HEK293T (cell line): ENCODE measurements at places on chromosomes 7 and 10.

DNA sequence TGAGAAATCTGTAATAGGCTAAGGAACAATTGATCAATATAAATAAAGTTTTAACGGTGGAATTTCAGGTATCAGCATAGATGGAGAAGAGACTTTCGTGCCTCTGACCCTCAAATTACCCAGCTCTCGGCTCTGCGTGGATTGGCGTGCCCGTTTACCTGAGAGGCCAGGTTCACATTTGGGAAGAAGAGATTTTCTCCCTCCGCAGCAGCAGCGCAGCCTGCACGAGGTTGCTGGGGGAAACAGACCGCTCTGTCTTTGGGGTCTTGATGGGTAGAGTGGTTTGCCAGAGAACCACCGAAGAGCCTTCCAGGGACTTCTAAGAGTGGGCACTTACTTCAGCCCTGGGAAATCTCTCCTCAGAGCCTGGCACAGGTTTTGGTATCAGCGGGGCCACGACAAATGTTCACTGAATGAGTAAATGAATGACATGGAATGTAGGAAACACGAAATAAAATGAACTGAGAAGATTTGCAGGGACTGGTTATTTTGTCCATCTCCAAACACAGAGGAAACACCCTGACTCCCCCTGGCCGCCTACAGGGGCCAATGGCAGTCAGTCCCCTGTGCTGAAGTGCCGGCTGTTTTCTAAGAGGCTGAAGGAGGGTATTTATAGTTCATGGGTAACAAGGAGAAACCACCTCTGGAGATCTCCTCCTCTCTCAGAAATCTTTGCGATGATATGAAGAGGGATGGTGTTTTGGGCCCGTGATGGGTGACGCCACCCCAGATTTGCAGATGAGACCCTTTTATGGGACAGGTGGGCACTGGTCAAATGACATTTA lies 338.5 kb downstream of the ADARB2 start:
- no peak for DNase-seq

- no peak for DNase-seq
These were observed 47.7 kb downstream of the ZNF277 start for GRCh38 chr7:112254156-112254555.

GRCh38 chr10:133123050-133123745 lies 35.5 kb downstream of the ADGRA1 start:
- no peak for DNase-seq

DNA sequence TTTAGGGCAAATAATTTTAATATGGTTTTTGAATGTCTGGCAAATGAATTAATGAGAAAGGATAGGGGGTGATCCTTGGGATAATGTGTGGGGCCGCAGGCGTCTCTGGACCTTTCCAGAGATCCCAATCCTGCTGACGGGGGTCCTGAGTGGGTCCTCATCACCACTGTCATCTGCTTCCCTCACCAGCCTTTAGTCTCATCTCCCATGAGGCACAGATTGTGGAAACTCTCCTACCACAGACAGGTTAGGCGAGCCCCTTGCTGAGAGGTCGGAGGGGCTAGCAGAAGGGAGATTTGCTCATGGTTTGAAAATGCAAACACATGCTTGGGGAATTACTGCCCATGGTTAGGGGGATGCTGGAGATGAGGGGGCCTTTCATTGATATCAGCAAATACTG lies 484.6 kb downstream of the RPS24 start:
- no peak for DNase-seq

GRCh38 chr7:4857189-4857588 lies 4.6 kb downstream of the PAPOLB start:
- DNase-seq: no peak

DNA sequence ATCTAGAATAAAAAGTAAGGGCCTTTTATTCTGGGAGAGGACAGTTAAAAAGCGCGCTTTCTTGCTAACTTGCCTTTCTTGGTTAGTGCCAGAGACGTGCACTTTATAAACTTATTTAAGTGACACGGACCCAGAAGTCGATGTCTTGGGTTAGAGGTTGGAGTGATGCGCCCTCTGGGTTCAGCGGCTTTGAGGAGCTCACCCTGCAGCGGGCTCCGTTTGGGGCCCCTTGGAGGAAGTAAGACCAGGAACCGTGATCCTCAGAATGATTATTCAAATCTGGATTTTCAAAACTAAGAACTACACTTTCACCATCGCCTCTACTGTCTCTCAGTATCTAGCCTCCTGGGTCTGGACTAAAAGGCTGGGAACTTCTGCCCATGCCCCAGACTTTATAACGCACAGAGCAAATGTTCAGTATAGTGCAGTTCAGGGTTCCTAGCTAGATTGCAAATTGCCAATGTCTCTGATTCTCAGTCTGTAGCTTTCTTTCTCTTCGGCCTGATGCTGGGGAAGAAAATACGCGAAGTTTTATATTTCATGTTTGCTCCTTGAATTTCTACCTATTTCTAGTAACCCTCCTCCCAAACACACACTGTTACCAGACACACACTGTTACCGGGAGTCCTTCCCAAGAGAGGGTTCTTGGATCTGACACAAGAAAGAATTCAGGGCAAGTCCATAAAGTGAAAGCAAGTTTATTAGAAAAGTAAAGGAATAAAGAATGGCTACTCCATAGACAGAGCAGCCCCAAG lies 18.6 kb upstream of the SMO start:
- no peak for DNase-seq

GRCh38 chr7:77427996-77428603 lies 12.0 kb upstream of the GSAP start:
- no peak for DNase-seq

GRCh38 chr10:110429301-110429700 lies 68.4 kb upstream of the DUSP5 start:
- no peak for DNase-seq

GRCh38 chr7:13279854-13280435 lies 592.5 kb downstream of the ARL4A start:
- DNase-seq: no peak

GRCh38 chr10:93820434-93820833 lies 62.7 kb downstream of the LGI1 start:
- DNase-seq: no peak

DNA sequence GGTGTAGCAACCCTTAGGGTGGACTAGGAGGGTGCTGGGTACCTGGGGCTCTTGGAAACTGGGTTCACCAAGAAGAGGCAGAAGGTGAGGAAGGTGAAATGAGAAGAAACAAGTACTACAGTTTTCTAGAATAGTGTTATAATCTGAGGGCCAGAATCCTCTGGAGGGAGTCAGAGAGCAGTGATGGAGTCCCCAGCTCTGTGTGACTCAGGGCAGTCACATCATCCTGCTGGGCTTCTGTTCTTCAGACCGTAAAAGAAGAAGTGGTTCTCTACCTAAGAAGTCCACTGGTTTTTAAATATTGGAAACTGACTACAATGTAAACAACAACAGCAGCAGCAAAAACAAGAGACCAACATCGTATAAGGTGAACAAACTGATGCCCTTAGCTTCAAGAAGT lies 197.3 kb downstream of the PRPF18 start:
- no peak for DNase-seq

GRCh38 chr10:45058580-45058979 lies 57.9 kb downstream of the ZNF22 start:
- DNase-seq: no peak

DNA sequence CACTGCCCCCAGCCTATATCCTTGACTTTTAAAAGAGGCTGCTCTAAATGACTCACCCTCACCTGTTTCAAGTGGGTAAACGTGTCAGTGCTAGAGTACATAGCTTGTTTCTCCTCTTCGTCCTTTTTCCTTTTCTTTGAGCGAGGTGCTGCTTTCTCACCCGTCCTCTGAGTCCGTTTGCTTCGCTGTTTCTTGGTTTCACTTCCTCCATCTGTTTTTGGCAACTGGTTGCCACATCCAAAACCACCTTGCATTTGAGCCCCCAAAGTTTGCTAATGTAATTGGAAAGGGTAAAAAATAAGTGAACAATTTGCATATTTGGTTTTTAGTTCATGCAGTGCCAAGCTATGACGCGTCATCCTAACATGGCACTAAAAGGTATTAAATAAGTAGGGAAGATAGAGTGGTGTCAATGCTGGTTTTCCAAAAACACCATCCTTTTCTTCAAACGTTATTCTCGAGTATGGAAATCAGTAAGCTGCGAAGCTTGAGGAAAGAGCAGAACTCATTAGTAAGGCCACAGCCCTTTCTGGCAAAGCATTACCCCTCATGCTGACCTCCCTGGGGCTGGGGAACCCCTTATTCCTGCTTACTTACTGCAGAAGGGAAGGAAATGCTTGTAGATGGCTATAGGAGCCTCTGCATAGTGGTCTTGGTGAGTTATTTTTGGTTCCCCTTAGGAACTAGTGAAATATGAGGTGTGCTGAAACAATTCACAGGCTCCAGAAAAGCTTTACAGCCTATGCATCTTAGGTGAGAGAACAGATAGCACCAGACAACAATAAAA lies 133.5 kb downstream of the GALNT11 start:
- no peak for DNase-seq

- no peak for DNase-seq
These were observed 71.8 kb downstream of the LRRN3 start for GRCh38 chr7:111162692-111163091.

DNA sequence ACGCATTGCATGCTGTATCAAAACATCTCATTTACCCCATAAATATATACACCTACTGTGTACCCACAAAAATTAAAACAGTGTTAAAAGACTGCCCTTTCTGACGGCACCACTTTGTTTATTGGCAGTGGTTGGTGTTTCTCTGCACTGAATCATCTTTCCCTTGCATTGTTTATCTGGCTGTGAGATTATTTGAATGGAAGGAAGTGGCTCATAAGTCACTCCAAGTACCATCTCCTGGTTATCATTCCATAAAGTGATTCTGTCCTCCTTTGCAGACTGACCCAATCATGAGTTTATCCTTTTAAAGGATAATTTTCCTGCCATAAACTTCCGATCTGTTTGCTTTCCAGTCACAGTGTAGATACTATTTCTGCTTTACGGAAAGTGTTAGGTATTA lies 183.8 kb downstream of the CAMK1D start:
- no peak for DNase-seq

DNA sequence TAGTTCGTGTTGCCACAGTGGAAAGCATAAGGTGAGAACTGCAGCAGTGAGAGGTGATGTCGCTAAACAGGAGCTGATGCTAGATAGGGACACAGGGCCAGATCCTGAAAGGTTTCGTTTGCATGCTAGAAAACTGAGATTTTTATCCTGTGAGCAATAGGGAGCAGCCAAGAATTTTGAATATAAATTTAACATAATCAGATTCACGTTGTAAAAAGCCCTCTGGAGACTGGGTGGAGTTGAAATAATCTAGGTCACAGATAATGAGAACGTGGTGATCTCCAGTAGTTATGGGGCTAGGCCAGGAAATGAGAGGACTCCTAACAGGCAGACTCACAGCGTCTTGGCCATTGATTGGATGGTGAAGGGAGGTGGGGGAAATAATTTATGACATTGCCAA lies 92.1 kb upstream of the IMMP2L start:
- DNase-seq: no peak

- no peak for DNase-seq
These were observed 53.1 kb downstream of the INPP5A start for GRCh38 chr10:132590752-132591121.

GRCh38 chr7:131194070-131194865 lies 133.4 kb upstream of the MKLN1 start:
- no peak for DNase-seq

DNA sequence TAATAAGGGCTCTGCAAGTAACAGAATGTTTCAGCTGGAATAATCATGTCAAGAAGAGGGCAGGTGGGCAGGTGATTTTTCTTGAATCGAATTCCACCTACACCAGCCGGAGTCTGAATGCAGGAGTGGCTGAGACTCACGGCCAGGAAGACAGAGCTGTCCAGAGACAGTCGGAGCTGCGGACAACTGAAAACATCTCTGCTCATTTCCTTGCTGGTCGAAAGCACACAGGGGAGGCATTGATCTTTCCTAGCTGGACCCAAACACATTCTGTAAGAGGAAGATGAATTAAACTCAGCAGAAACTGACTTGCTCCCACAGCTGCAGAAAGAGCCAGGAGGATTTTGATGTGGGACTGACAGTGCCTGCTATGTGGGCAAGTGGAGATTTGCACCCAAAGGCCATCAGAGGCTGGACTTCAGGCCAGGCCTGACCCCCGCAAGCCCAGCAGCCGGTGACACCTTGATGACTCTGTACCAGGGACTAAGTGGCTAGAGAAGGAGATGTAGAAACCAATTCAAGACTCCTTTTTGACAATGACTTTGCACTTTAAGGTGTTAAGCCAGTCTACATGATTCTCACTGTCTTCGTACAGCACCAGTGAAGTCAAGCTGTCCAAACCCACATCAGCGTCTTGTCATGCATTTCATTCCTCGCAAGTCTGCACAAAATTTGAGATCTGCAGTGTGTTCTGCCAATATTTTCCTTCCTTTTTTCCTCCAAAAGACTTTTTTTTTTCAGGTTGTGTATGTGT lies 169.4 kb downstream of the TEX36 start:
- DNase-seq: no peak

DNA sequence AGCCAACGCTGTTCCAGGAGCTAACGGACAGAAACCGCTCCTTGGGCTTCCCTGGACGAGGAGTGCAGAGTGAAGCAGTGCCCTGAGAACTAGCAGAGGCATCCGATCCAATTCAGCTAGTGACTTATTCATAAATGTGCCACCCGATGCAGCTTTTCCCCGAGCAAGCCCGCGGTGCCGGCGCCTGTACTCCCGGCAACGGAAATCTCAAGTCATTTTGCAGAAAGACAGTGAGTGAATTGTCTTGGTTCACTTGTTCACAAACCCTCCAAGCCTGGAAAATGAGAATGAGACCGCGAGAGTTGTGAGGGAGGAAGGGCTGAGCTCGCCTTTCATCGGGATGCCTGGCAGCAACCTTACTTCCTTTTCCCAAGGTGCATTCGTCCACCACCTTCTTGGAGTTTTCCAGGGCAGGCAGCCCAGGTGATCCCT lies 87.5 kb downstream of the COBL start:
- no peak for DNase-seq

GRCh38 chr10:13100349-13101294 lies 659 bp downstream of the OPTN start:
- peak; percentile 25 for DNase-seq

DNA sequence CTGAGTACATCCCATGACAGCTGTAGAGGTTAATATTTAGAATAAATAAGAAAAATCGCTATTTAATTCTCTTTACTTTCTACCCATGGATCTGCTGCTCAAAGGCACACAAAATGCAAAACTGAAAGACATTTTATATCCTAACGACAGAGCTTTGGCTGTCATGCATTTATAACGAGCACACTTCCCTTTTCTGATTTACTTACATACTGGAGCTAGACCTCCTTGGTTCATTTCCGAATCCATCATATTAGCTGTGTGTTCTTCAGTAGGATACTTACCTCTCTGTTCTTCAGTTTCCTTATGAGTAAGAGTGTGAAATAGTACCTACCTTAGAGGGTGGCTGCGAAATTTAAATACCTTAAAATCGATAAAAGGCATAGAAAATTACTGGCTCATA lies 10.9 kb downstream of the CALCR start:
- no peak for DNase-seq

GRCh38 chr10:4343091-4343490 lies 482.9 kb upstream of the AKR1E2 start:
- no peak for DNase-seq

DNA sequence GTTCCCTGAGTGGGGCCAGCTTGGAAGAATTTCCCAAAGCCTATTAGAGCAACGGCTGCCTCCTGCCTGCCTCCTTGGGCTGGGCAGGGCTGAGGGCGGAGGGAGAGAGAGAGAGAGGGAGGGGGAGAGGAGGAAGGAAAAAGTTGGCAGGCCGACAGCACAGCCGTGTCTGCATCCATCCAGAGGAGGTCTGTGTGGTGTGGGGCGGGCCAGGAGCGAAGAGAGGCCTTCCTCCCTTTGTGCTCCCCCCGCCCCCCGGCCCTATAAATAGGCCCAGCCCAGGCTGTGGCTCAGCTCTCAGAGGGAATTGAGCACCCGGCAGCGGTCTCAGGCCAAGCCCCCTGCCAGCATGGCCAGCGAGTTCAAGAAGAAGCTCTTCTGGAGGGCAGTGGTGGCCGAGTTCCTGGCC lies at the start of gene AQP1:
TSS of gene AQP1 (plus strand) at position 293 of the 409 bp plus-strand sequence. CDS start at position 350, 57 bp downstream.
- DNase-seq: no peak
